Upper lobe of left lung (tissue), 6 donors: ENCODE measurements at places on chromosomes 3 and 15. TPM values are rescaled to one million over a fixed set of nuclear protein-coding genes. Genes with fewer than 3 reads are reported as not detected.

- no peak for DNase-seq
- H3K4me1 ChIP-seq, result peaks cover 24% of the 10 kb centered on the region
- no peak overlapping the region for H3K27ac ChIP-seq
- H3K27me3 ChIP-seq, result no peaks in the 10 kb centered on the region
These were observed 3.2 kb downstream of the RAP2B start for GRCh38 chr3:153165261-153165681.

DNA sequence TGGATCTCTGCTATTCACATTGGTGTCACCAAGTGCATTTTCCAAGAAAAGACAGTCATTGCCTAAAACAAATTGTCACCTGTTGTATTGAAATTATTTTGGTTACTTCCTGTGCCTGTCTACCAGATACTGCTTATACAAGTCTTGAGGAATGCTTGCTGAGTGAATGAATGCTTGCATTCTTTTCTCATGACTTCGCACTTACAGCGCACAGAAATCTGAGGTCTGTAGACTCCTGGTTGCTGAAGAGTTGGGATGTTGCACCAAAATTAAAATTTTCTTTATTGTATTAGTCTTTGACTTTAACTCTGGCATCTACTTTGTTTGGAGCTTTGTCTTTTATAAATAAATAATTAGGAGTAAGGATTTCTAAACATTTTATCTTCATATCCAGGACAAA lies 28.4 kb downstream of the SH3GL3 start:
- no peak overlapping the region for H3K27ac ChIP-seq
- no peaks in the 10 kb centered on the region for H3K4me1 ChIP-seq
- H3K27me3 ChIP-seq, result no peaks in the 10 kb centered on the region
- H3K4me3 ChIP-seq, result no peak overlapping the region
- H3K36me3 ChIP-seq, result no peaks in the 10 kb centered on the region
- DNase-seq, result no peak

ITGB5 gene
- 81.5 TPM for total RNA-seq

- H3K4me1 ChIP-seq, result peaks cover 10% of the 10 kb centered on the region
- no peak overlapping the region for H3K27ac ChIP-seq
- H3K4me3 ChIP-seq, result no peak overlapping the region
- DNase-seq, result no peak
These were observed 33.9 kb downstream of the GAP43 start for GRCh38 chr3:115657168-115657567.

DNA sequence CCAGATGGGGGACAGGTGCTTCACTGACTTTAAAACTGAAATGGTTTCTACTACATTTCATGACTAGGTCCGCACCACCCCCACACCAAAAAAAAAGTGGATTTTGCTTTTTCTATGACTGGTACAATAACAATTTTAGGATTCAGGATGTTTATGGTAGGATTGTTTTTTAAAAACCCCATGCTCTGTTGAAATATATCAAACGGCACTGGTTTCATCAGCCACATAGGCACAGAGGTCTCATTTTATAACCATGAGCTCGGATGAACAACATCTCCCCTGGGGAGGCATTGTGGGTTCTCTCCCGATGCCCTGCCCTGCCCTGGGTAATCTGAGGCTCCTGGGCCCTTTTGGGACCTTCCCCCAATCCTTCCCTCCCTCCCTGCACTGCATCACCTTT lies 202.7 kb upstream of the KBTBD8 start:
- no peak for DNase-seq
- H3K4me1 ChIP-seq, result peaks cover 3% of the 10 kb centered on the region
- H3K27ac ChIP-seq, result no peak overlapping the region
- no peak overlapping the region for H3K4me3 ChIP-seq
- H3K36me3 ChIP-seq, result no peaks in the 10 kb centered on the region

DNA sequence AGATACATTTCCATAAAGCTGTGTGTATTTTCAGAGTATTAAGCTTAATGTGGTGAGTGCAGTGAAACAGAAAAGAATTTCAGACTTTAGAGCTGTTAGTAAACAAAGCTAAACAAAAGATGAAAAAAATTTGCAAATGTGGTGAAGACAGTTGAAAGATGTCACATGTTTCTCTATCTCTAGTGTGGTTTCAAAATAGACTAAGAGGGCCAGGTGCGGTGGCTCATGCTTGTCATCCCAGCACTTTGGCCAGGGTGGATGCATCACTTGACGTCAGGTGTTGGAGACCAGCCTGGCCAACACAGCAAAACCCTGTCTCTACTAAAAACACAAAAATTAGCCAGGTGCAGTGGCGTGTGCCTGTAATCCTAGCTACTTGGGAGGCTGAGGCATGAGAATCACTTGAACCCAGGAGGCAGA lies 466.0 kb upstream of the NR2F2 start:
- no peaks in the 10 kb centered on the region for H3K36me3 ChIP-seq
- H3K27me3 ChIP-seq, result no peaks in the 10 kb centered on the region
- H3K4me1 ChIP-seq, result no peaks in the 10 kb centered on the region

FBXO40 gene
- total RNA-seq, result not detected

GTF2A2 gene
- 13.6 TPM for total RNA-seq

CDHR4 gene
- 6.0 TPM for total RNA-seq

GRCh38 chr3:76138921-76139320 lies 353.6 kb upstream of the ZNF717 start:
- DNase-seq, result no peak
- H3K4me3 ChIP-seq, result no peak overlapping the region
- H3K27ac ChIP-seq, result no peak overlapping the region
- no peaks in the 10 kb centered on the region for H3K4me1 ChIP-seq
- H3K36me3 ChIP-seq, result no peaks in the 10 kb centered on the region

DNA sequence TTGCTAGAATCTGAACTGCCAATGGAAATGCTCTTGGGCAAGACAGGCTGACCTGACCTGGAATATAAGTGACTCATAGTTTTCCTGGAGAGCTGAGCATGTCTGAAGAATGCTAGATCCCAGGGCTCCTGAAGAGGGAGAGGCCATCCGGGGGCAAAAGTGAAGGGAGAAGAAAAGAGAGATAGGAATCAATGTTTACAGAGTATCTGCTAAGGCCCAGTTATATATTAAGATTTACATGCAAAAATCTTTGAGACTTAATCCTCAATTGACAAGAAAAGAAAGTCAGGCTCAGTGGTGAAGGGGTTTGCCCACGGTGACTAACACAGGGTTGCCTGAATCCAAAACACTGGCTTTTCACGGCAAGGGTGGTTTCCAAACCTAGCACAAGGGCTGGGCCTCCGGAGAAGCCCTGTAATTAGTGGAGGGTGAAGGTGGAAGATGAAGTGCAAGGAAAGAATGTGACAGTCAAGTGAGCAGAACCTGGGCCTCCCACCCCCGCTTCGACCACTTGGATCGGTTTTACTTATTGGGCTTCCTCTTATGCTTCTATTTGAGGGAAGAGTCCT lies 91.7 kb upstream of the FGF12 start:
- H3K27ac ChIP-seq, result no peak overlapping the region
- no peak overlapping the region for H3K4me3 ChIP-seq
- no peaks in the 10 kb centered on the region for H3K4me1 ChIP-seq

DNA sequence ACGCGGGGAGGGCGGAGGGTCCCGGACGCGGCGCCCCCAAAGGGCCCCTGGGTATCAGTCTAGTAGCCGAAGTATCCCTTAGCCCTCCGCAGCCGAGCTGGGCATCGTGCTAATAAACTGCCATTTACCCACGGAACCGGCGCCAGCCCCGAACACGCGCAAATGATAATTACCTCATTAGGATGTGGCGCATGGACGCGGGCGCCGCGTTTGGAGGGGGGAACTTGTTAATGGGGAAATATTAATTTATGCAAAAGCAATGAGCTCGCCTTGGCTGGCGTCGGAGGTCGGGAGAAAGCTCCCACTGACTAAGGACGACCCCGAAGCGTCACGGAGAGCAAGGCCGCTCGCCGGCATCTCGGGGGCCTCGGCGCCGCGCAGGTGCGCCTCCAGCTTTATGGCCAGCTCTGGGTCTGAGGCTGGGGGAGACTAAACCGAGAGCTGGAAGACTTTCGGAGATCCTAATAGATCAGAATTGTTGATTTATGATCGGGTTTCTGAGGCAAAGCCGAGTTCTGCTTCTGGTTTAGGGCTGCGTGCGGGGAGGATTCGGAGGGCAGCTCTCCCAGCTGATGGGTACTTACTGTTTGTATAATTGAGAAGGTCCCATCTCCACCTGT lies 474 bp upstream of the FEZF2 start:
- H3K4me1 ChIP-seq, result peaks cover 25% of the 10 kb centered on the region
- H3K27me3 ChIP-seq, result no peaks in the 10 kb centered on the region
- no peak overlapping the region for H3K27ac ChIP-seq
- no peaks in the 10 kb centered on the region for H3K36me3 ChIP-seq
- H3K4me3 ChIP-seq, result peak overlapping the region; percentile 19

FGF7 gene
- total RNA-seq, result 33.7 TPM

GRCh38 chr15:80252121-80252518 lies at the start of gene CTXND1:
TSS of gene CTXND1 (minus strand) at chr15:80252213. CDS start at chr15:80201949, 50,264 bp downstream.
- peak within 1 kb of the TSS; percentile 52 for H3K4me3 ChIP-seq
- H3K27me3 ChIP-seq, result peaks cover 6% of the 10 kb centered on the region
- DNase-seq, result no peak

DNA sequence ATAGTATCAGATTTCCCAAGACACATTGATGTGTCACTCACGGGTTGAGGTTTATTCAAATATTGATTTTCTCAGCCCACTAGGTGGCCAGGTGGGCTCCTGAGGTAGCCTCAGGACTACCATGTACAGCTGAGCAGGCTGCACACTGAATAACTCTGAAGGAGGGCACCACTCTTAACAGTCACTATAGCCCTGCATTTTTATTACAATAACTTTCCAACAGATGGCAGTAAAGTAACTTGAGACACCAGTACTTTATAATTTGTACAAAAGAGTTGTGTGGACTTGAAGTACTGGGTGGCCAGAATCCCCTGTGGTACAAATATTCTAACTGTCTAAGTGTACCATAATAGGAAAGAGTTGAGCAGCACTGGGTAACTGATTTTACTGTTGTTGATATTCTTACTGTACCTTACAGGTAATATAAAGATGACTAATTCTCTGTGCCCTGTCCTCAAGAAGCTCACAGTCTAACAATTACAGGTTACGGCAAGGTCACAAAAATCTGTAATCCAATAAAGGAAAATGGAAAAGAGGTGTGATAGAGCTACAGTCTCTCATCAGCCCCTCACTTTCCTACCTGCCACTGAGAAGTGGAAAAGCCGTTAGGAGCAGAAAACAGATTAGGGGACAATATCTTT lies 76.0 kb downstream of the ETFA start:
- H3K27ac ChIP-seq, result no peak overlapping the region
- H3K4me1 ChIP-seq, result no peaks in the 10 kb centered on the region
- H3K36me3 ChIP-seq, result peaks cover 8% of the 10 kb centered on the region
- H3K4me3 ChIP-seq, result no peak overlapping the region
- H3K27me3 ChIP-seq, result no peaks in the 10 kb centered on the region

GRCh38 chr3:70889162-70890019 lies 577.0 kb upstream of the MDFIC2 start:
- H3K4me3 ChIP-seq, result no peak overlapping the region
- peaks cover 4% of the 10 kb centered on the region for H3K4me1 ChIP-seq
- DNase-seq, result no peak
